AML-193 (cell line): ENCODE measurements at places on chromosomes 2 and 18.

- no peak for DNase-seq
Observed at GRCh38 chr2:158990397-158991214, 22.2 kb downstream of the TANC1 start.

DNA sequence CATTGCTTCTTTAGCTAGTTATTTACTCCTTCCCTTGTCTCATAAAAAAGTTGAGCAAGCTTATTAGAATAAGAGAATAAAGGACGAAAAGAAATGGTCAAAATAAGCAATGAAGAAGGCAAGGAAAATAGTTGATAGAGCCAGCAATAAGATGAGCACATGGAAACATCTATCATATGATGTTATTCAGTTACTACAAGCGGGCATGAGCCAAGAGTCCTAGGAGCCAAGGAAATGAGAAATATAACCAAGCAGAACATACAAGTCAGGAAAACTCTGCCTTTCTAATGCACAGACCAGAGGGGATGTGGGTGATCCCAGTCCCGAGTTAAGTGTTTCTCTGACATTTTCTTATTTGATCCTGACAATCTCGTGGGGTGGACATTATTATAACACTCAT is 33.9 kb downstream of the INO80C start:
- no peak for DNase-seq

- DNase-seq = no peak
Observed at GRCh38 chr18:57075716-57076400, 71.0 kb upstream of the BOD1L2 start.

GRCh38 chr2:224223851-224224555 is 177.9 kb downstream of the FAM124B start:
- DNase-seq = no peak

- no peak for DNase-seq
Observed at GRCh38 chr2:197339496-197340220, 29.1 kb upstream of the ANKRD44 start.

DNA sequence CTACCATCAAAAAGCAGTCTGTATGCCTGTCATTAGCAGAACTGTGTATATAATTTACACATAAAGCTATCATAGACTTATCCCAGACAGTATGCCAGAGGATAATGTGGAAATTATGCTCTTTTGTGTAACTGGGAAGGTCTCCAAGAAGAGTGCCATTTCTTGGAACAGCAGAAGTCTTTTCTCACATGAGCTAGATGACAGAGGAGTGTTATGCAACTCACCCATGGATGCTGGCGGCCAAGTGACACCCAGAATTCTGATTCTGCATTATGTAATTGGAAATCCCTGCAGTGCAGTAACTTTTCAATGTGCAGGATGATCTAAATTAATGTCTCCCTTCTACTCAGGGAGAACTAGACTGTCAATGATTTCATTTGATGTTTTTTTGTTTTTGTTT is 160.0 kb downstream of the UBE2E3 start:
- DNase-seq = peak; percentile 9

DNA sequence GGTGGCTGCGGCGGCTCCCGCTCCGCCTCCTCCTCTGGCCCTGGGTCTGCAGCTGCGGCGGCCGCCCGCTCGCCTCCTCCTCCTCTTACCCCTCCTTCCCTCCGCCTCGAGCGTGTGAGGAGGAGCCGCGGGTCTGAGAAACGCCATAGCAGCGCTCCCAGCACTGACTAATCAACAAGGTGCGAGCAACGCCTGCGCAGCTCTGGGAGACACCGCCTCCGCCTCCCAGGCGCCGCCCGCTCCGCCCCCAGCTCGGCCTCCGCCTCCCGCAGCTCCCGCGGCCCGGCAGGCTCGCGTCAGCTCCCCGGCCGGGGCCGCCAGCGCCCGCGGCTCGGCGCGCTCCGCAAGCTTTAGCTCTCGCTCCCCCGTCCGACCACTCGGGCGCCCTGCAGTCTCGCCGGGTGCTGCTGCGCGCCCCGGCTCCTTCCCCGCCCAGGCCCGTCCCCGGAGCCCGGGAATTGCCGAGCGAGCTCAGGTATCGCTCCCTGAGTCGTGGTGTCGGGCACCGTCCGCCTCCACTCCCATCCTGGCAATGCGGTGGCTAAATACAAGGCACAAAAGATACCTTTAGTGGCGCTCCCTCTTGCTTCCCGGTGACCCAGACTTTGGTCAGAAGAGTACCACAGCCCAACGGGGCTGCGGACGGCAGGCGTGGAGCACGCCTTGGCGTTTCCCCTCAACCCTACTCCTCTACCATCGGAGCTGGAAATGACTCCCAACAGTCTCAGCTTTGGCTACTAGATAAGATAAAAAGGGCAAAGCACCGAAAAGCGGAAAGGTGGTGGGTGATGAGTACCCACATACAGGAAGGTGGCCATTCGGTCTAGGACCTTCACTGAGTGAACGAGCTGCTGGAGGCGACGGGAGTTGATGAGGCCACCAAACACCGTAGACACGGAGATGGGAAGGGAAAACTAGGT is at the start of gene GAREM1:
Gene GAREM1, minus strand, starts transcription at position 169 of the 920 bp plus-strand sequence. CDS start 454 bp downstream, outside the sequence.
- peak; percentile 42 for DNase-seq

GRCh38 chr18:76821875-76822505 is 367 bp upstream of the ZNF236 start:
- peak; percentile 36 for DNase-seq

- DNase-seq = no peak
Observed at GRCh38 chr2:158297606-158298005, 158.9 kb downstream of the CCDC148 start.

GRCh38 chr2:192017844-192018243 is 171.0 kb upstream of the CAVIN2 start:
- DNase-seq = no peak

GRCh38 chr2:101758001-101758400 is 60.5 kb downstream of the MAP4K4 start:
- no peak for DNase-seq

- no peak for DNase-seq
Observed at GRCh38 chr2:9071584-9072124, 68.2 kb upstream of the MBOAT2 start.

- DNase-seq = no peak
Observed at GRCh38 chr2:213627835-213628460, 343.7 kb downstream of the SPAG16 start.

DNA sequence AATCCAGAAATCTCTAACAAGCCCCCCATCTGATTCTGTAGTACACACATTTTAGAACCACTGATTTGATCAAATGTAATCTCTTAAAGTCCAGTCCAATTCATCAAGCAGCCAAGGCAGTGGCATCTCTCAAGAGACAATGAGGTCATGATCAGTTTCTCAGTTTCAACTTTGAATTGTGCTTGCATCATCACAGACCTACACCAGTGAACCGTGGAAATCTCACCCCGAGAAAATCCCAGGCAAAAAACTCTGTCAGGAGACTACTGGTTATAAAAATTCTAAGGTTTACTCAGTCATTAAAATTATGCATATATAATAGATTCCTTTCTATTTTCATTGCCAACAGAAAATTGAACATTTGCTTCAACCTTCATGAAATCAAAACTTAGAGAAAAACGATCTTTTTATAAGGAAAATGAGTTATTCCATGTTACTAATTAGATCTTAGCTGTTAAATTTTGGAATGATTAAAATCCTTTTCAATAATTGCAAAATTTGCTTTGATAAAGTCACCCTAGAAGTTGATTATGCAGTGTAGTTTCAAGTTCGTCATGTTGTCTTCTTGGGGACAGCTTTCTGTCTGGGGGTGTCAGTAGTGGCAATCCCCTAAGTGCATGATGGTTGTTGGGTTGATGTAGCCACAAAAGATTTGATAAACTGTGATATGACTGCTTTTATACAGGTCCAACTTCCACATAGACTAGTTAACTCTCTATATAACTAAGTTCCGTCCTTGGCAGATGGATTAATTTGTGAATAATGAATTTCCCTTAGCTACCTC is 235.0 kb downstream of the CAMKMT start:
- DNase-seq = no peak

DNA sequence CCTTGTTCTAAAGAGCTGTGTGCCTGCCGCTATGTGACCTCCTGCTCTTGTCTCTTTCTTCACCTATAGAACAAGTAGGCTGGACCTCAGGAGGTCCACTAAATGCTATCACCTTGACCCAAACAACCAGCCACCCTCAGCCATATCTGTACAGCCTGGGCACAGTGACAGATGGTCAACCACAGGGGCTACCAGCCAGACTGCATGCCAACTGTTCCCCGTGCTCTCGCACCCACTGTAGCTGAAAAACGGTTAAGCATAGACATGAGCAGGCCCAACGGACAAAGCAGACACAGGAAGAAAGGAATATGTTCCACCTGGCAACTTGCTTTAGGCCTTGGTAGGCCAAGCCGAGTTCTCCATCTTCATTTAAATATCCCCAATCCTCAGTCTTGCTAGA is 43.2 kb upstream of the ACAA2 start:
- no peak for DNase-seq

DNA sequence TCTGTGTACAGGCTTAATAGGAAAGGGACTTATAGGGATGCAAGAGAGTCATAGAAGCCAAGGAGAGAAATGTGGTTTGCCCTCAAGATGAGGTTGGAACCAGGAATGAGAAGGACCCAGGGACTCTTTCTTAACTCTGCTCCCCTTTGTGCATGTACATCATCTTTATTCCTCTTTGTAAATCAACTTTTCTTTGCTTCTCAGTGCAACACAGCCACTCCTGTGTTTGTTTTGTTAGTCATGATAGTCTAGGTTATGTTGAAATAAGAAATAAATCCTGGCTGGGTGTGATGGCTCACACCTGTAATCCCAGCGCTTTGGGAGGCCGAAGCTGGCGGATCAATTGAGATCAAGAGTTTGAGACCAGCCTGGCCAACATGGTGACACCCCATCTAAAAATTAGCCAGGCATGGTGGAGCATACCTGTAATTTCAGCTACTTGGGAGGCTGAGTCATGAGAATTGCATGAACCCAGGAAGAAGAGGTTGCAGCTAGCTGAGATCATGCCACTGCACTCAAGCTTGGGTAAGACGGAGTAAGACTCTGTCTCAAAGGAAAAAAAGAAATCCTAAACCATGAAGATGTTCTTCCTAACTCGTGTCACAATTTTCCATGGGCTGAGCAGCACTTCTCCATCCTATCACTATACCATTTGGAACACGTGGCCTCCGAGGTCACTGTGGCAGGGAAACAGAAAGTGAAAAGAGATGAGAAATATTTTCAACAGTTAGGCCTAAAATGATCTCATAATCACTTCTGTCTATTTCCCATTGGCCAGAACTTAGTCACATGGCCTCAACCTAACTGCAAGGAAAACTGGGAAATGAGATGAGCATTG is 73.0 kb upstream of the TMEM17 start:
- no peak for DNase-seq

GRCh38 chr2:192534072-192534471 is 339.3 kb upstream of the TMEFF2 start:
- DNase-seq = no peak

DNA sequence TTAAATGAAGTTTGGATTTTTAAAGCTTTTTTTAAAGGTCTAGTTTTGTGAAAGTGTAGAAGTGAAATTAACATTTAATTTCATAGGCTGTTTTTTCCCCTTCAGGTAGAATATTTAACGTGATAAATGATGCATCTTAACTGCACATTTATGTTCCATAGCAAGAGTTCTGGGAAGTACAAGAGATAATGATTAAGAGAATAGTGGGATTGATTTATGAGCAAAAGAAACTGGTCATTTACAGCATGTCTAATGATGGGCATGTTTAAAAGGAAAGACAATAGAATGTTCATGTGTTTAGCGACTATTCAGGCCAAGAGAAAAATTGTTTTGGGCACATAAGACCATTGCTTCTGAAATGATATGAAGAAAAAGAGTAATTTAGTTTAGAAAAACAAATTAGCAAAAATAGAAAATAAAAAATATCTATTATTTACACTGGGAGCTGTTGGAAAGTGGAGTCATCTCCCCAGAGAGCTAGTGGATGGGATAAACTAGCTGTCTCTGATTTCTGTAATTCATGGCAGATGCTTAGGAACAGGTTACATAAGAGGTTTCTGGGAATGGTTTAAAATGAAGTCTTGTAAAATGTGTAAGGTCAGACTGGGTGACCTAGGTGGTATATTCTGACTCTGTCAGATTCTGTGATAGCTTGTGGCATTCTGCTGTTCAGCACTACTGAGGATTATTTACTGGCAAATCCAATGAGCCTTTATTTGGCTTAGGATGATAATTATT is 60.7 kb downstream of the WDR7 start:
- DNase-seq = no peak

DNA sequence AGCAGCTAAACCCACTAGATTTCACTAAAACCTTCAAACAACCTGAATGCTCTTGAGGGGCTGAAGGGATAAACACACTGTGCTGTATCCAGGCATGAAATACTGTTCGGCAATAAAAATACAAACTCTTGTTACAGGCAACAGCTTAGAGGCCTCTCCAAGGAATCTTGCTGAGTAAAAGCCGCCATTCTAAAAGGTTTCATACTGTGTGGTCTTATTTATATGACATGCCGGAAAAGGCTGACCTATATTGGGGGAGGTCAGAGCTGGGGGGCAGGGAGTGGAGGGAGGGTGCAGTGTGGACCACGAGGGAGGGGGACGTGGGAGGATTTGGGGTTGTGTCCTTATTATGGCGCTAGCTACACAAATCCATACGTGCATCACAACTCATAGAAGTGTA is 136.2 kb downstream of the MBP start:
- DNase-seq = no peak

DNA sequence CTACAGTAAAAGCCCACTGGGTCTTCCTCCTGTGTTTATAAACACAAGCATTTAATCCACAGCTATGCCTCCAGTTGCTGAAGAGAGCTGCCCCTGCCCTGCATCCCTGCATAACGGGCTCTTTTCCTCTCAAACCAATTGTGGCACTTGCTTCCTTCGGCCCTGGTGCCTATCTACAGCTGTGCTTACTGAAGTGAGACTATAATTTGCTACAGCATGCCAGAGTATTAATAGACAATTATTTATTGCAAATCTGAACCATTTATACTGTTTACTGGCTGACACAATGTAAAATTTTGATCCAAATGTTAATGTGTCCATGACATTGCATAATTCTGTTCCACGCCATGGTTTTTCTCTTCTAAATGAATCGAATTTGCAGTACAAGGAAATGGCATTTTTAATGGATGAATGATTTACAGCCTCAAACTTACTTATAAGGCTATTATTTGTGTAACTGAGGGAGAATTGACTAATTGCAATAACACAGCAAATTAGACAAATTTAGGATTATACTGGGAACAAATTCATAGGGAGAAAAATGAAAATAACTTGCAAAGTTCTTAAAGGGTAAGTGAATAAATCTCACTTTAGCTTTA is 457.0 kb upstream of the HNRNPA3 start:
- no peak for DNase-seq

- no peak for DNase-seq
Observed at GRCh38 chr2:179691235-179691634, 170.2 kb downstream of the ZNF385B start.
